ENCODE measurements at places on chromosomes 4 and X. TPM values are rescaled to one million over a fixed set of nuclear protein-coding genes. Genes with fewer than 3 reads are reported as not detected.

CLGN gene
- total RNA-seq = 7.7 TPM

CLNK gene
- not detected for total RNA-seq

NRK gene
- 19.3 TPM for total RNA-seq

UGT2B10 gene
- not detected for total RNA-seq

WDR19 gene
- 9.0 TPM for total RNA-seq

RPA4 gene
- not detected for total RNA-seq

DDIT4L gene
- total RNA-seq = 3.1 TPM

PABPC5 gene
- total RNA-seq = 1.3 TPM

CENPVL1 gene
- 0.07 TPM for total RNA-seq

MAPK10 gene
- total RNA-seq = 1.3 TPM

GRCh38 chr4:108700081-108700757, 49.8 kb downstream of the OSTC start:
- no peak for DNase-seq

DNA sequence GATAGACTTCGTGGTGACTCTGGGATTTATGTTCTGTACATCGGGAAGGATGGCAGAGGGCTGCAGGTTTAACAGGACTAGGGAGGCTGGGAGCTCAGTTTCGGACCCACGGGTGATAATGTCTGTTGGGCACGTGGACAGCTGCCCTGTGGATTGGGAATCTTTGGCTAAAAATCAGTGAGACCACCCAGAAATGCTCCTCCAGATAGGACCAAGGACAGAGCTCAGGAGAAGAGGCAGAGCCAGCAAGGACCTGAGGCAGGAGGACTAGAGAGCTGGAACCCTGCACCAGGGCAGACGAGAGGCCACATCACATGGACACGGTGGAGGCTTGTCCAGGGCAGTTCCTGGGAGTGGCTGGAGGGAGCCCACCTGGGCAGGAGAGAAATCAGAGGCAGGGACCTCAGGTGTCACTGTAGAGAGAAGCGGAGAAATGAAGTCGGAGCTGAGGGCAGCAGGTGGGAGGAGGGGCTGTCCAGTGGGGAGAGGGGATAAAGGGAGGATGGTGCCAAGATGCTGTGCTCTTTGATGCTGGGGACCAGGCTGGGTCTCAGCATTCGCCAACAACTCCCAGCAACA, 79.2 kb downstream of the CPZ start:
- no peak for DNase-seq

- no peak for DNase-seq
Observed at GRCh38 chrX:112669824-112670223, 9.9 kb downstream of the LHFPL1 start.

DNA sequence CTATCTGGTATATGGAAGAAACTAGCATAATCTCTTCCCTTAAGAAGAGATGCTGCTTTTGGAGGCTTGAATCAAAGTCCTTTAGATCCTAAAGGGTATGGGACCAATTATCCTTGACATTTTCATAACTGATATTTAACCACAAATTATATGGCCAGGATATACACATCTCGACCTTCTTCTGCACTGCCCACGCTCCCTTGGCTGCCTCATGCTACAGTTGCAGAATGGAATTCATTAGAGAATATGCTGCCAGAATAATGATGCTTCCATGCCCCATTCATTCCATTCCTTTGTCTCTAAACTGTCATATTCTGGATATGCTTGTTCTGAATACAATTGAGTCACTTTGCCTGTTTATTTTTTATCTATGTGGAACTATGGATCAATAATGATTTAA, 157.1 kb upstream of the PACRGL start:
- DNase-seq = no peak

DNA sequence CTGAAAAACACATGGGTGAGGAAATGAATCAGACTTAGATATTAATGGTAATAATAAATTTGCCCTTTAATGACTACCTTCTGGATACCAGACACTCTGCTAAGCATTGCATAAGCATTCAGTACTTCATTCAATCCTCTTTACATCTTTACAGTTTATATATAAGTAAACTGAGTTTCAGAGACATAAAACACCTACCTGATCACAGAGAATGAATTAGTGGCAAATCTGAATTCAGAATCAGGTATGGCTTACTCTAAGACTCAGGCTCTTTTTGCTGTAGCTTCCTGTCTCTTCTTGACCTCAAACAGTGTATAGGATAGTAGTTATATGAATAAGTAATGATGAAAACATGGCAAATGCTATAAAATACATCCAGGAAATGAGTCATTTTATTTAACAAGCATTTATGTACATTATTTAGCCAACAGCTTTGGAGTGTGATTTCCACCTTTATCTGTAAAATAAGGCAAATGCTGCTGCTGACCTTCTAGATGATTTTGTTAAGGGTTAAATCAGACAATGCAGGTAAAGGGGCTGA, 83.9 kb downstream of the VEGFC start:
- no peak for DNase-seq

DNA sequence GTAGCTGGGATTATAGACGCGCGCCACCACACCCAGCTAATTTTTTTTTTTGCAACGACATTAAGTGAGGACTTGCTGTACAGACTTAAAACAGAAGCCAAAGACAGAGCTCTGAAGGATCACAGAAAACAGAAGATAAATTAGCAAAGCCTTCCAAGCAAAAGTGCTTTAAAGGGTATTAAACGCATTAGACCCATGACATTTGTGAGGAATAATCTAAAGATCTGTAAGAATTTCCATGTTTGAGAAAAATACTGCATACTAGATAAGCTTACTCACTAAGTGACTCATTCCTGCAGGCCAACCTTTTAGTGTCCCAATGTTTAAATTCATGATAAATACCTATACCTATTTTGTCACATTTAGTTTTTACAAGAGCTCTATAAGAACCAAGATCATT, 27.4 kb downstream of the SMARCA1 start:
- DNase-seq = no peak

DNA sequence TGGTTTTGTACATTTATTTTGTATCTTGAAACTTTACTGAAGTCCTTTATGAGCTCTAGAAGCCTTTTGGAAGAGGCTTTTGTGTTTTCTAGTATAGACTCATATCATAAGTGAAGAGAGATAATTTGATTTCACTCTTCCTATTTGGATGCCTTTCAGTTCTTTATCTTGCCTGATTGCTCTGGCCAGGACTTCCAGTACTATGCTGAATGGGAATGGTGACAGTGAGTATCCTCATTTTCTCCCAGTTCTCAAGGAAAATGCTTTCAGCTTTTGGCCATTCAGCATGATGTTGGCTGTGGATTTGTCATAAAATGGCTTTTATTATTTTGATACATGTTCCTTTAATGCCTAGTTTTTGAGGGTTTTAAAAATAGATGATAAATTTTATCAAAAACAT, 1061.3 kb downstream of the STPG2 start:
- DNase-seq = no peak

GRCh38 chr4:149047368-149047767, 605.2 kb upstream of the NR3C2 start:
- no peak for DNase-seq

DNA sequence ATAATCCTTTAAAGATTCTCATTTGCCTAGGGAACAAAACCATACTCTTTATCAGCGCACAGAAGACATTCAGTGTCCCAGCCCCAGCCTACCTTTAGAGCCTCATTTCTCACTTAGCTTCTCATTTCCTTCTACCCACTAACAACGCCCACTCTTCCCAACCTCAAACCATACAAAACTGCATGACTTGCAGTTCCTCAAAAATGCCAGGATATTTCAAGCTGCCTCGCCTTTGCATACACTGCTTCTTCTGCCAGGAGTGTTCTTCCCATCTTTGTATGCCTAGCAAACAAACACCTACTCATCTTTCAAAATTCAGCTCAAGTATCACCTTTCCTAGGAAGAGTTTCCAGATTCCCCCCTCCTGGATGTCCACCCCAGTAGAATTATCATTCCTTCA, 129.9 kb upstream of the ADGRL3 start:
- DNase-seq = no peak

- DNase-seq = no peak
Observed at GRCh38 chrX:130166503-130166777, 799 bp upstream of the AIFM1 start.

DNA sequence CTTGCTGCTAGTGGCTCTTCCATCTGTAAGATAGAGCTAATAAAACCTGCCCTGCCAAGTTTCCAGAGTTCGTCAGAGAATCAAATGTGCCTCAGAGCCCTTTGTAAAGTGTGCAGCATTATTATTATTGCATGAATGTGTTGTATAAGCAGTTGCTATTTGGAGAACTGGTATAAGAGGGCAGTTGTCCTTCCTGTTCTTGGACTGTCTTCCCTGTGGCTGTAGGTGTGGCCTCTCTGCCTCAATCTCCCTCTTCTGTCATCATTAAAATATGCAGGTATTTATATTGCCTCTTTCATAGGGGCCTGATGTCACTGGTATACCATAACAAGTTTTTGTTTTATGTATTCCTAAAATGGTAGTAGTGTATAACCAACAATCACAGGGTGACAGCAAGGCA, 3.8 kb downstream of the MTM1 start:
- DNase-seq = no peak

DNA sequence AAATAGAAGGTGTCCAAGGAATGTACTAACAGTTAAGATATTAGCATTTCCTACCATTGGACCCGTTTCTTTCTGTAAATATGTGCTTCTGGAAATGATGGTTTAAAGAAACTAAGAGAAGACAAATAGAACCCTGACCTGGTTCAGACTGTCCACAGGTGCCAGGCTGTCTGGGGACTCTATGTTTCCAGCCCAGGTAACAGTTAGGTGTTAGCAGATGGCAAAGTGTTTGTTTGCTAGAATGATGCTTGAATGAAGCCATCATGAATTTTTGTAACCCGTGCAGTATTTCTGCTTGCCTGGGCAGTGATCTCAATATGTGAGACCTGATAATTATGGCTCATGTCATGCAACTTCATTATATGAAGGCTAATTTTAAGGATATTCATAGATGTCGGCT, 87.5 kb downstream of the LRRC66 start:
- DNase-seq = no peak

GRCh38 chr4:140152751-140153418, 1.1 kb downstream of the MAML3 start:
- DNase-seq = no peak

GRCh38 chr4:109383823-109384222, 49.8 kb upstream of the SEC24B start:
- DNase-seq = no peak

DNA sequence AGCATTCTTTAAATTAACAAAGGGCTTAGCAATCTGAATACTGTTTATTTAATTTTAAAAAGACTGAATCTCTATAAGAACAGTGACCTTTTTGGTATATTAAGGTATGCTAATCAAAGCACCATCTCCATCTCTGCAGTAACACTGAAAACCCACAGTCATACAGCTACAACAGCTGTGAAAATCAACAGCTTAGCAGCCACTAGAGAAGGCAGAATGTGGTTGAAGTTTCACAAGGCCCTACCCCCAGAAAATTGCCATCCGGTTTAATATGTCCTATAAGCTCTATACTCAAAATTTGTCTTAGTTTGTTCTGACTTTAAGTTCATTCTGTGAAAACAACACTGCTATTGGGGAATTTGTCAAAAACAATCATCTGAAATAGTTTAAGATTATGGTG, 128.7 kb downstream of the OPHN1 start:
- DNase-seq = no peak

GRCh38 chrX:78957768-78958130, 12.6 kb downstream of the P2RY10 start:
- DNase-seq = no peak

GRCh38 chr4:157664726-157665125, 444.2 kb downstream of the GRIA2 start:
- peak; percentile 31 for DNase-seq

DNA sequence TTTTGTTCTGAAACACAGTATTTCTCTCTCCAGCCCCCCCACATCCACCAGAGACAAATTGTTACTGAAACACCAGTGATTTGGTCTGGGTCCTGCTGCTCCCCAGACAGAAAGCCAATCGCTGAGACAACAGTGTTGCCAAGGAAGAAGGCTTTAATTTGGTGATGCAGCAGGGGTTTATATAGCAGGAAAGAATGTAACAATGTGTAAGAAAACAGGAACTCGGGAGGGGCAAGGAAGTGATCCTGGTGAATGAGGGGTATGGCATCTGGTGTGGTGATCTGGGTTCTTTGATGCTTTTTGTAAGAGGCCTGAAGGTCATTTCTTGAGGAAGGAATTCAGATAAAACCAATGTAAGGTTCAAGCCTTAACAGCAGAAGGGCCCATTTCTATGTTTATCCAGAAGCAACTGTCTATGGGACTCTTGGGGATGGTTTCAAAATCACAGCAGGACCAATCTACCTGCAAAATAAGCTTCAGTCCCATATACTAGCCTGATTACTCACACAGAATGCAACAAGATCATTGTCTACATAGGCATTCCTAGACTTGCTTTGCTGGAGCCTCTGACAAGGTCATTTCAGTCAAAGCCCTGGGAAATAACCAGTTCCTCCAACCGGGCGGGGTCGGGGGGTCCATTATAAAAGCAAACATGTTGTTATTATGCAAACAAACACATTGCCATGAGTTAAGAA, 445.2 kb upstream of the ZFP42 start:
- no peak for DNase-seq

GRCh38 chr4:31343061-31343460, 622.9 kb downstream of the PCDH7 start:
- no peak for DNase-seq

DNA sequence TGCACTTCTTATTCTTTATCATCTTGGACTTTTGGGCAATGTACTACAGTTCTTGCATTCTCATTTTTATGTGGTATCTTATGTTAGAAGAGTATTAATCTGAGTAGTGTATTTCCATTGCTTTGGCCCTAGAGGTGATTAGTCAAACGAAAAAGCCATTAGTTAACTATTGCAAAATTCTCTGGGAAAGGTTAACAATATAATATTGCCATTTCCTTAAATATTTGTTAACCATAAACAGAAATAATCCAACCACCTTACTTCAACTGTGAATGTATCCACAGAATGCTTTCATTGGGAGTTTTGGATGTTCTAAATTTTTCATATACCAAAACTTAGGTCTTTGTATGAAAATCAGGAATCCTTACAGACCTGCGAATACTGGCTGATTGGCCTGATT, 294.6 kb upstream of the UGT8 start:
- no peak for DNase-seq

DNA sequence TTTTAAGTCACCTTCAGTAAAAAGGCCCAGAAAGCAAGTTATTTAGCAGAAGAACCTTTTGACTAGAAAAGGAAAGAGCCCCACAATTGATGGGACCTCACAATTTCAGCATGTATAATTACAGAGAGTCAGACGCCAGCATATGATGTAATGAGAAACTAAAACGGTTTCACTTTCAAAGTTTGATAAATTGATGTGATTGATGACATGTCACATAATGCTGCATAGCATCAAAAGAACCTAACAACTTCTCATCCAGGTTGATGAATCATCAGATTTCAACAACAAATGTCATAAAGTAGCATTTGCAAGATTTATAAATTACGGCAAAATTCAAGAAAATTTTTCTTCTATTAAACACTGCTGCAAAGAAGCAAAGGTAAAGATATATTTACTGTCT, 3.9 kb upstream of the GAR1 start:
- DNase-seq = no peak
